ENCODE measurements at places on chromosomes 7 and 10.
A peak's percentile ranks its signal among the peaks of the same experiment; 100 is the strongest.

GRCh38 chr10:48238826-48239520 is 35.5 kb downstream of the FRMPD2 start:
- H3K27ac ChIP-seq = no peak overlapping the region
- H3K36me3 ChIP-seq = no peaks in the 10 kb centered on the region
- no peak for DNase-seq
- no peaks in the 10 kb centered on the region for H3K27me3 ChIP-seq
- H3K4me1 ChIP-seq = no peaks in the 10 kb centered on the region

GRCh38 chr10:110076559-110077318 is 69.0 kb downstream of the ADD3 start:
- H3K27me3 ChIP-seq = no peaks in the 10 kb centered on the region
- peak; percentile 84 for DNase-seq
- no peak overlapping the region for H3K4me3 ChIP-seq

DNA sequence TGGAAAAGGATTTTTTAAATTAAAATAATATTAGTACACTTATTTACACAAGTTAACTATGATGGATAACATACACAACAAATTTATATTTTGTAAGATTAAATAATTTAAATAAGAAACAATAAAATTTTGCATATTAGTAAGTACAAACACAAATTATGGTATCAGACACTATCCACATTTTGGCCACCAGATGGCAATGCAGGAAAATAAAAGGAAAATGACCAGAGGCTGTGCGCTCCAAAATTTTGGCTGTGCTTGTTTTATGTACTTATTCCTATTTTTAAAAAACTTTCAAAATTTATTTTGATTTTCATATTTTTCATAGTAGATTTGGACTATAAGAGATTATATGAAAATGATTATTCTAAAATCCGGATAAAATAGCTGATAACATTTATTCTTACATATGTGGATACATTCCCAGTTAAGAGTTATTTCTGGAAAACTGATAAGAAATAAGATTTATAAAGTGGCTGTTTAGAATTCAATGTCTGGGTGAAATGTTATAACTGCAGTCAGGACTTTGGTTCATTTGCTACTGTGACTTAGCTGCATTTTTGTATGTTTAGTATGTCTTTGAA is 274.7 kb upstream of the HGF start:
- no peak overlapping the region for H3K4me3 ChIP-seq
- H3K27ac ChIP-seq = no peak overlapping the region
- no peaks in the 10 kb centered on the region for H3K27me3 ChIP-seq
- H3K4me1 ChIP-seq = no peaks in the 10 kb centered on the region
- DNase-seq = peak; percentile 81

DNA sequence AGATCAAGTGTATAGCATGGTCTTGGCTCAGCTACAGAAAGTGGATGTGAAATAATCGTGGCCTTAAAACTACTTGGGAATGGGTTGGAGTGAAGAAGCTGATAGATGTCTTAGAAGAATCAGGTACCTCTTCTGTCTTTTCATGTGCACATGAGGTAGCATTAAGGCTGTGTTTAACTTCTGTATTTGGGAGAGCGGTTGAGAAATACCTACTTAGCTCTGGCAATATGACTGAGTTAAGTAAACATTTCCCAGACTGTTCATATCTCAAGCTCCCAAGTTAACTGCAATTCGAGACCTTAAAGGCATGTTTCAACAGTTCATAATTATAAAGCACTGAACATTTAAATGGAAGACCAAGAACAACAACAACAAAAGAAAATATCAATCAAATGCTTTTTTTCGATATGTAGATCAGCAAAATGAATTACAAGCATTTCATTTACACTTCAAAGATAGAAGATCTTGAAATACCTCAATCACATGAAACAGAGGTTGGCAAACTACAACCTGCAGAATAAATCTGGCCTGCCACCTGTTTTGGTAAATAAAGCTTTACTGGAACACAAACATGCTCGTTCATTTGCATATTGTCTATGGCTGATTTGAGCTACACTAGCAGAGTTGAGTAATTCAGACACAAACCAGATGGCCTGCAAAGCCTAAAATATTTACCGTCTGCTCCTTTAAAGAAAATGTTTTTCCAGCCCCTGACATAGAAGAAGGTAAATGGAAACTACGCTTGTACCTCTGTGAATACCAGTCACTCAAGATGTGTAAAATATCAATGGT is 337.1 kb upstream of the GLI3 start:
- no peak overlapping the region for H3K27ac ChIP-seq
- no peaks in the 10 kb centered on the region for H3K27me3 ChIP-seq
- H3K36me3 ChIP-seq = no peaks in the 10 kb centered on the region

DNA sequence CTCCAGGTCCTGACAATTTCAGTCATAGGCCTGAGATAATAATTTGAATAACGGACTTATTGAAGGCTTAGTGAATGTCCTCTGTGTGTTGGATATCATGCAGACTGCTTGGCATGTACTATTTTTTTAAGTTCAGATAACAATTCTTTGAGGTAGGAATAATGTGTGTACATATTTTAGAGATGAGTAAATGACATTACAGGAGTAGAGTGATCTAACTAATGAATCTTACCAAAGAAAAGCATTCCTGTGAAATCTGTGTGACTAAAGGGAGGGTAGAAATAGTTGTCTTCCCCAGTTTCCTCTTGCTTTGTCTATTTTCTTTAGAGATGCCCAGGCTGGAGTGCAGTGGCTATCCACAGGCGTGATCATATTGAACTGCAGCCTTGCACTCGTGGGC is 391.8 kb upstream of the ETV1 start:
- no peak overlapping the region for H3K27ac ChIP-seq
- no peaks in the 10 kb centered on the region for H3K36me3 ChIP-seq
- H3K27me3 ChIP-seq = no peaks in the 10 kb centered on the region

DNA sequence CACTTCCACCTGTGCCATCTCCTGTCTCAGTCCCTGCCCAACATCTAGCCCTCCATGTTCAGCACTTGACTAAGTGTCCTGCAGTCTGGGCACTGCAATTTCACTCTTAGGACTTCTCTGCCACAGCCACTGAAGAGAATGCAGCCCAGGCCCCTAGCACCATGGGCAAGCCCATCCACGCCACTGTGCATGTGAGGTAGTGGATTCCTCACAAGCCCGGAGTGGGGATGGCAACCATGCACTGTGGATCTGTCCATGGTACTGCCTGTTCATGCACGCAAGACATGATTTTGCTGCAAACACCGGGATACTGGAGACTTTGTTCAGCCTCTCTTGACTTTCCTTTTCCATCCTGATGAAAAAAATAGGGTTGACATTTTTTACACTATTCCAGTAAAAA is 12.3 kb downstream of the DDC start:
- no peaks in the 10 kb centered on the region for H3K36me3 ChIP-seq
- H3K4me3 ChIP-seq = no peak overlapping the region
- H3K27ac ChIP-seq = no peak overlapping the region
- H3K27me3 ChIP-seq = no peaks in the 10 kb centered on the region
- peak; percentile 66 for DNase-seq

GRCh38 chr7:150398108-150398964 is 19.2 kb downstream of the ZNF775 start:
- no peak overlapping the region for H3K4me3 ChIP-seq
- peaks cover 29% of the 10 kb centered on the region for H3K36me3 ChIP-seq

DNA sequence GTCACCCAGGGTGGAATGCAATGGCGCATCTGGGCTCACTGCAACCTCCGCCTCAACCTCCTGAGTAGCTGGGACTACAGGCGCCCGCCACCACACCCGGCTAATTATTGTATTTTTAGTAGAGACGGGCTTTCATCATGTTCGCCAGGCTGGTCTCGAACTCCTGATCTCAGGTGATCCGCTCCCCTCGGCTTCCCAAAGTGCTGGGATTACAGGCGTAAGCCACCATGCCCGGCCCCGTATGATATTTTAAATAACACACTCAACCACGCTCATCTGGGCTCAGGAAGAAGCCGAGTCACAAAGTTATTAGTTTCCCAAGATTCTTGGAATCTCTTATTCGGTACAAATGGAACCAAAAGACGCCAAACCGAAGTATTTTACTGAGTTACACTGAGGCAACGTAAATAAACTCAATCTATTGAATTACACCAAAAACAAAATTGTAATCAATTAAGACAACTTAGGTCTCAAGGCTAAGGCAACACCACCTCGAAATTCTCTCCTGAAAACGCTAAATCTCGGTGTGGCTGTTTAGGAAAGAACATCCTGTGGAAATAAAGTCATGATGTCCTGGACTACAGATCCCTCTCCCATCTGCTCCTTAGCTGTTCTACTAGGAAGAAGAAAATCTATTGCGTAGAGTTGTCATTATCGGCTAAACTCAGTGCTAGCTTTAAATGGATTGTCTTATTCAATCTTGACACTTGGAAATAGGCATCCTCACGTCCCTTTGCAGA is 910 bp downstream of the ARHGAP19 start:
- H3K36me3 ChIP-seq = peaks cover 8% of the 10 kb centered on the region
- peaks cover 4% of the 10 kb centered on the region for H3K4me1 ChIP-seq

- H3K36me3 ChIP-seq = no peaks in the 10 kb centered on the region
- no peak for DNase-seq
- H3K4me1 ChIP-seq = no peaks in the 10 kb centered on the region
- no peak overlapping the region for H3K27ac ChIP-seq
- no peak overlapping the region for H3K4me3 ChIP-seq
- no peaks in the 10 kb centered on the region for H3K27me3 ChIP-seq
Measured at GRCh38 chr7:24741679-24742505, 15.4 kb downstream of the GSDME start.

All from muscle of leg (tissue), 16 donors.